ENCODE measurements at places on chromosomes 1 and 21.

DNA sequence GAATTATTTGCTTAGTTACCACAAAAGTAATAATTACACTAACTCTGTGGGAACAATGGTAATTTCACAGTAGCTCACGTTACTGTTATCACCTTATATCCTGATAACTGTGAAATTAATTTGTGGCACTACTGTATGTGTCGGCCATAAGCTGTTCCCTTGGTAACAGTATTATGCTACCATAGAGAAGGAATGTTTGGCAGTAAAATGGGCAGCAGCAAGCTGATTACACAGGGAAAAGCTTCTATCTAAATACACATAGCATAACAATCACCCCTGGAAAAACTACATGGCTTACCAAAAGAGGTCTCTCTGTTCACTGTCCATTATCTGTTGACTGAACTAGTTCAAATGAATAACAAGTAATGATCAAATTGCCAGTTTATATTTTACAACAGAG lies 124.1 kb downstream of the DPYD start:
- no peak for DNase-seq

DNA sequence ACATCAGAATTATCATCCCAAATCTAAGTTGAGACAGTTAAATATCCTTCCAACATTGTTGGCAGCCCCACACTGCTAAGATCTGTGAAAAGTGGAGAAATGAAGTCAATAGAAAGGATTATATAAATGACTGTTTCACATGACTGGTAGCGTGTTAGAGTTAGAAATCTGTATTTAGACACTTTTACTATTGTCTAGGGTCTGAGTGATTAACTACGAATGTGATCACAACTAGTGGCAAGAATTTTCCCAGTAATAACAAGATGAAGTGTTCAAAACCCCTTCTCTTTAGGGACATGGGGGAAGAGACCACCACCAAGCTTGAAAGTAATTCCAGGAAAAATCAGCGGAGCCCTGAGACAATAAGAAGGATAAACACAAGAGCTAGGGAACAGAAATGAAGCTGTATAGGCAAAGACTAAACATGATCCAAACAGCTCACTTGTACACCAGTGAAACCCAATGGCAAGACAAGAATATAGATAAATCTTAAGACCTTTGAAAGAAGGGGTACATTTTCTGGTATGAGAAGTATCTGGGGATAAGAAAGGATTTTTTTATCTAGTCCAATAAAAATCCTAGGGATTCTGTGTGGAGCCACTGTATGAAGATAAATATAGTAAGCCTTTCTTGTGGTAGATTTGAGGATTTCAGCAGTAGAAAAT lies 646.6 kb upstream of the USP24 start:
- no peak for DNase-seq

GRCh38 chr1:147542569-147542897 lies 1.2 kb downstream of the BCL9 start:
- no peak for DNase-seq

- no peak for DNase-seq
Measured at GRCh38 chr1:152335399-152335798, 10.4 kb upstream of the FLG start.

DNA sequence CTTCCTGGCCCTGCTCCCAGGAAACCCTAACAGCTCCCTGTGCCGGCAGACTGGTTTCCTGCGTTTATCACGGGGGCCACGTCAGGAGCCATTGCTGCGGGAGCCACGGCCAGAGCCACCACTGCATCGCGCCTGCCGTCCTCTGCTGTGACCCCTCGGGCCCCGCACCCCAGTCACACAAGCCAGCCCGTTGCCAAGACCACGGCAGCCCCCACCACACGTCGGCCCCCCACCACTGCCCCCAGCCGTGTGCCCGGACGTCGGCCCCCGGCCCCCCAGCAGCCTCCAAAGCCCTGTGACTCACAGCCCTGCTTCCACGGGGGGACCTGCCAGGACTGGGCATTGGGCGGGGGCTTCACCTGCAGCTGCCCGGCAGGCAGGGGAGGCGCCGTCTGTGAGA lies 26.1 kb downstream of the RNF223 start:
- no peak for DNase-seq

GRCh38 chr1:30687886-30688285 lies 35.5 kb downstream of the MATN1 start:
- no peak for DNase-seq

GRCh38 chr1:219412772-219413171 lies 200.1 kb downstream of the ZC3H11B start:
- DNase-seq: no peak

DNA sequence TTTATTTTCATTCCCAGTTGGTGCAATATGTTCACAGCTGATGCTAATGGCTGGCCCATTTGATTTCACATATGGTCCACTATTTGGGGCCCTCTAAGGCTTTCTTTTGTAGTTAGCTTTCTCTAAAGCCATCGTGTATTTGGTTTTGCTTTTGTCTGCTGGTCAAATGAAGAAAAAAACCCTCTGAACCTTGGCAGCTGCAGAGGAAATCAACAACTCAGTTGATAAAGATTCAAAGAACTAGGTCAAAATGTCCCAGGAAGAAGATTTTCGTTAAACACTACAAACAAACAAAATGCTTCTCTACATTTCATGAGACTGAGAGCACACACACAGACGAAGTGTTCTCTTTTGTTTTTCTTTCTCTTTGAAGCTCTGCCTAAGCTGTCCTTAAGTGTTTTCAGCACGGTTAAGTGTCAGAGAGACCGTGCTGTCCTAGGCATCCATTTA lies 655.0 kb downstream of the RWDD3 start:
- no peak for DNase-seq

DNA sequence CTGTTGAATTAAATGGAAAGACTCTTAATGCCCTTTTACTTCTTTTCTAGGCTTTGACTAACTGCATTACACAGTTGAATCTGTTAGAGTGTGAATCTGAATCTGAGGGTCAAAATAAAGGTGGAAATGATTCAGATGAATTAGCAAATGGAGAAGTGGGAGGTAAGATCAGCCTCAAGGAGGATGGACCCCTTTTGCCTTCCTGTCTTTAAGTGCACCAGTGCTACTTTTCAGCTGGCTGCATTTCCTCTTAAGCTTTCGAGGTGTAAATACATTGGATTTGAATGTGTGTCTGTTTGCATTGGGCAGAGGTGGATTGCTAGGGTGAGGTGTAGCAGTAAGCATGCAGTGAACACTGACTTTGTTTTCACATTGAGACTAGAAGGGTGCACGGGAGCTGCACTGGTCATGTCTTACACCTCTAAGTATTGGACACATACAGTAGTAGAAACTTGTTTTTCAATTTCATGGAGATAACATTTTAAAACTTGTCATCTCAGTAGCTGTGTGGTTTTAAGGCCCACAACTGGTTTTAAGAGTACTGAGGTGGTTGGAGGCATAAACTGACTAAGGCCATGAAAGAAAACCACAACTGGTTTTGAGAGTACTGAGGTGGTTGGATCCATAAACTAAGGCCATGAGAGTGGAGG lies 35.4 kb downstream of the MIA3 start:
- no peak for DNase-seq

- no peak for DNase-seq
Measured at GRCh38 chr1:174569240-174569639, 121.5 kb downstream of the GPR52 start.

- no peak for DNase-seq
Measured at GRCh38 chr1:35835398-35835797, 27.6 kb downstream of the AGO4 start.

- DNase-seq: no peak
Measured at GRCh38 chr1:55696891-55697290, 481.7 kb upstream of the USP24 start.

DNA sequence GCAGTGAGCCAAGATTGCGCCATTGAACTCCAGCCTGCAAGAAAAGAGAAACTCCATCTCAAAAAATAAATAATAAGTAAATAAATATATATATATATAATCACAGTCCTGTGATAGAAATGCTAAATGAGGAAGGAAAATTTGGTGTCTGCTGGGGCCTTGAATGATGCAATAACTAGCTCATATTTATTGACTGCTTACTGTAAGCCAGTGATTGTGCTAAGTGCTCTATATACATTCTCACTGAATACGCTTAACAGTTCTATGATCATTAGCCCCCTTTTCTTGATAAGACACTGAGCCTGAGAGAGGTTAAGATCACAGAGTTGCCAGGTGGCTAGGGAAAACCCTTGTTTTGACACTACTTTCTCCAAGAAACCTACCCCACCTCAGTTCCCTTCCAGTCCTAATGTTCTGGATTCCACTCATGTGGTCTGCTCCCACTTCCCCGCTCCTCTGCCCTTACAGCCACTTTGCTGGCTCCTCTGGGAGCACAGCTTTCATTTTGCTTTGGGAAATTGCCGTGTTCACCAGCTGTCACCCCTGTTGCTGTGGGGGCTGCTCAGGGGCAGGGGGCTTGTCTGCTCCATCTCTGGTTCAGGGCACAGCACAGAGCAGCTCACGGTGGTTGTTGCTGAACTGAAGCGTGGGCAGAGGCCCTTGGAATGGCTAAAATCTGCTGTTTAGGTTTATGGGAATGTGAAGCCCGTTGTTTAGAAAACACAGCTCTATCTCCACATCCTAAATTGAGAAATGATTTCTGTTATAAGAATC lies 2.5 kb upstream of the BMP8A start:
- DNase-seq: no peak

DNA sequence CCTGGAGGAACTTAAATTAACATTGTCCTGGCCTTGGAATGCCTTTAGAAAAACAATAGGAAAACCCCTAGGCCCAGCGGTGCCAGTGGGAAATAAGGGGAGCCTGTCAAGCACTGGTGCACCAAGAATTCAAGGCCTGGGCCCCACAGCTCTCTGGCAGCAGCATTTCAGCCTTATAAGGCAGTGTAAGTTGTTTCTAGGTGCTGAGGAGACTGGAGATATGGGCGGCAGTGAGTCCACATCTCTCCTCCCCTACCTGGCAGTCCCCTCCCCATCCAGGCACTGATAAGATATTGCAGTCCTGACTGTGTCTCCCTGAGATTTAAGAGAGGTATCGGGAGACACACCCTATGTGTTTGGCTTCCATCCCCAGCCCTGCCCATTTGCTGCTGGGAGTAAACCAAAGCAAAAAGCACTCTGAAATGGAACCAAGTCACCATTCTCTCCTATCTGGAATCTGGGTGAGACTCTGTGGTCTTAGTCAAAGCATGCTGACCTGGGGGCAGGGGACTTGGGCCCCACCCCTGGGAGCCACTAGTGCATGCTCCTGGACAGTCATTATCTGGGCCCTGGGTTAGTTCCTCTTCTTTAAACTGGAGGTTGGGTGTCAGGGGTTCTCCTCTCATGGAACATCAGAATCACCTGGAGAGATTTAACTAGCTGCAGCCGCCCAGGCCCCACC lies 30.5 kb downstream of the DEGS1 start:
- no peak for DNase-seq

DNA sequence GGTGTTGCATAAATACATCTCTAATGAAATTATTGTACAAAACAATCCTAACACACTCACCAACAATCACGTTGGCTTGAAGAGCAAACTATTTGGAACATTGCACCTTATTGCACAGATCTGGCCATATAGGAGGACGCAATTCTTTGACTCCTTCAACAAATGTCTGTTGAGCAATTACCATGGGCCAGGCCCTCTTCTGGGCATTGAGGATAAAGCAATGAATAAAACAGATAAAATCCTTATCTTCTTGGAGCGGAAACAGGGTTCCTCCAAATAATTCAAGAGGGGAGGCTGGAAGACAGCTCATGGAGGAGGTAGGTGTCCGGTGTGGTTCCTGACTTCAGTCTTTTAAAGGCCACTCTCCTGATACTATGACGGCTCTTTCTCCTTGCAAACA lies 43.3 kb downstream of the PAX7 start:
- DNase-seq: no peak

DNA sequence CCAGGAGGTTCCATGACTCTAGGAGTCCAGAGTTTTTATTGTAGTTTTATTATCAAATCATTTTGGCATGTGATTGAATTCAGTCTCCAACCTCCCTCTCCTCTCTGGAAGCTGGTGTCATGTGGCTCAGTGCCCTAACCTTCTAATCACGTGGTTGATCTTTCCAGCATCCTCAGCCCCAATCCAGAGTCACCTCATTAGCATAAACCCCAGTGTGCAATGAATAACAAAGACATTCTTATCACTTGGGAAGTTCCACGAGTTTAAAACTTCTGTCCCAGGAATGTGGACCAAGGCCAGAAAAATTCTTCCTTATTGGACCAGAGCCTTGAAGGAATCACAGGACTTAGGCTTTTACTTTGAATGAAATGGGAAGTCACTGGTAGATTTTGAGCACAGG lies 52.2 kb downstream of the KIRREL1 start:
- DNase-seq: no peak

- DNase-seq: no peak
Measured at GRCh38 chr1:24125456-24125855, 13.5 kb upstream of the MYOM3 start.

- no peak for DNase-seq
Measured at GRCh38 chr1:209900734-209901133, 37.3 kb upstream of the SYT14 start.

- peak; percentile 88 for DNase-seq
Measured at GRCh38 chr1:226121587-226122400, 59.3 kb downstream of the H3-3A start.

All from activated B cell treated with CpG ODN at 0.5 μM for 24 hours (primary cell).